ENCODE measurements at places on chromosomes 13 and 19.

- no peak for DNase-seq
Observed at GRCh38 chr19:14300303-14300702, 80.9 kb upstream of the ADGRE5 start.

- DNase-seq, result no peak
Observed at GRCh38 chr19:10158485-10158884, 36.3 kb downstream of the DNMT1 start.

DNA sequence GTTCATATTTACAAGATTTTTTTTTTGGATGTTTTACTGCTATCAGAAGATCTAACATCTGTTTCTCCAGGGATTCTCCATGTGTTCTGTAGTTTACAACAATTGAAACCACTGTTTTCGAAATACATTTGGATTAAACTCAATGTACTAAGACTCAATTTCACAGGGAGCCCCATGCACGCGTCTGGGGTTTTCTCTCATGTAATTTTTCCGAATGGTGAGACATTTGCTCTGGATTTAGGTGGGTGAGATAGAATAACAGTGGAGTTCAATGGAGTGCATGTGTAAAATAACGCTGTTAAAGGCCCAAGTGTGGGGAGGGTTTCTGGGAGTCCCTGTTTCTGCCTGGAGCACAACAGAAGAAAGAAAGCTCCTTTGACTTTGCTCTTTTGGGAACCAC lies 330.3 kb downstream of the TSHZ3 start:
- no peak for DNase-seq

GRCh38 chr13:60869941-60870613 lies 473.1 kb downstream of the TDRD3 start:
- no peak for DNase-seq

- no peak for DNase-seq
Observed at GRCh38 chr13:71701741-71702140, 165.3 kb downstream of the DACH1 start.

GRCh38 chr13:22451327-22451741 lies 729.4 kb upstream of the SGCG start:
- no peak for DNase-seq

GRCh38 chr13:23751195-23751594 lies 138.0 kb downstream of the MIPEP start:
- no peak for DNase-seq

GRCh38 chr13:33228648-33229445 lies 56.7 kb downstream of the STARD13 start:
- DNase-seq, result no peak

DNA sequence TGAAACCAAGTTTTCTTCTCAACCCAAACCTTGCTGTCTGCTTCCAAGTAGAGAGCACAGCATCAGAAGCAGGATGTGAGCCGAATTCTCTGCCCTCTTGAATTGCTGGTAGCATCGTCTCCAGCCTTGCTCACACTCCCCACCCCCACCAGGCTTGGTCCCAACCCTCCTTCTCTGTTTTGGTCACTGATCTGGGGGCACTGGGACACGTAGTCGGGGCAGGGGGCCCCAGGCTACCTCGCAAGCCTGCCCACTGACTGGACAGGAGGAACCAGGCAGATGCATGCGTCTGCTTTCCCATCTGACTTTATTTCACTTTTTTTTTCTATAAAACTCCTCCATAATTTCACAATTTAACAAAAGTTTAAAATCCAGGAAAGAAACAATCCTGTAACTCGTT lies 69.7 kb downstream of the MLLT1 start:
- no peak for DNase-seq

DNA sequence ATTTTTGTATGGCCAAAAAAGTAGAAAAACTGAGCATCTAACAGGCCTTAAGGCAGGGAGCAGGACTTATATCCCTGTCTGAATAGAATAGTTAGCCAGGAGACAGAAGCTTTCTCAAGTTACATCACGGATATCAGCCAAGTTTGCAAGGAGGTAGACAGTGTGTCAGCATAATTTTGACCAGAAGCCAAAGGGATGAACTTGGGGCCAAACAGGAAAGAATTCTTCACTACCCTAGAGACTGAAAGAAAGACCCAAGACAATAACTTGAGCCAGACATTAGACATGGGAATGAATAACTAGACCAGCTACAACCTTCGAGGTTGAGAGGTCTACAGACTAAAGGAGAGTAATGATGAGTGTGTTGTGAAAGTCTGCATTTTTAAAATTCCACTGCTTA lies 48.1 kb upstream of the PCDH9 start:
- DNase-seq, result no peak

DNA sequence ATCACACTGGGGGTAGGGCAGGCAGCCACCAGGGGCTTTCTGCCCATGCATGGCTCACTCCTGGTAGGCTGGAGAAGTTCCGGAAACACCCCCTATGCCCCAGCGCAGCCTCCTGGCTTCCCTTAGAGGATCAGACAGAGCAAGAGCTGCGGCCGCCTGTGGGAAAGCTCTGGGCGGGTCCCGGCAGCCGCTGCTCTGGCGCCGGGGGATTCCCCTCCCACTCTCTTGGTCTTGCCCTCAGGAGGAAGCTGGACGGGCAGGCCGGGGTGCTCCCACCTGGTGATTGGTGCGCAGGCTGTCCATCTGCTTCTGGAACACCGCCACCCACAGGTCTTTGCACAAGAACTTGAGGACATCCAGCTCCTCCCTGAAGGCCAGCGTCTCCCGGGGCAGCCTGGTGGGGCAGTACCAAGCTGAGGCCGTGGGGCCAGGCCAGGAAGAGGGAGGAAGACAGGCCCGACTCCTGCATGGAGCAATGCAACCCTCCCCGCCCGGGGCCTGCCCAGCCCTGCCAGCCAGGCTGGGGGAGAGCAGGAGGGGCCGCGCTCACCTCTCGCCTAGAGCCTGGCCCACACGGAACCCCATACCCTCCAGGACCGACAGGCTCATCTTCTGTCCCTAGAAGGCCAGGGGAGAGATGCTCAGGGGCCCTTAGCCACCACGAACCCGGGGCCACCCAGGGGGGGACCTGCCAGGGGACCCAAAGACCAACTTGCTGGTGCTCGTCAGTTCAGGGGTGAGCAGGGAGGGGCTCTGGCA lies 4.0 kb upstream of the NKPD1 start:
- no peak for DNase-seq

DNA sequence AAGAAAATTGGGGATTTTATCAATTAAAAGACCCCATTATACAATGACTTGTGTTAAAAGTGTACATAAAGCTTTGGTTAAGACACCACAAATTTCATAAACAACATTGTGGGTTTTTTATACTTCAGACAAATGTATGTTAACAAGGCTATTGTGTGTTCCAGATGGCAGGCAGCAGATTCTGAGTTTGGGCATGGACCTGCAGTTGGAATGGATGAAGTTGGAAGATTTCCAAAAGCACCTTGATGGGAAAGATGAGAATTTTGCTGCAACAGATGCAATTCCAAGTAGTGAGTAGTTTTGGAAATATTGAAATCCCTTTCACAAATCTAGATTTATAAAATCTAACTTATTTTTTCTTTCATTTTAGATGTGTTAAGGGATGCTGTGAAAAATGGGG lies 25.4 kb downstream of the MPHOSPH8 start:
- no peak for DNase-seq

DNA sequence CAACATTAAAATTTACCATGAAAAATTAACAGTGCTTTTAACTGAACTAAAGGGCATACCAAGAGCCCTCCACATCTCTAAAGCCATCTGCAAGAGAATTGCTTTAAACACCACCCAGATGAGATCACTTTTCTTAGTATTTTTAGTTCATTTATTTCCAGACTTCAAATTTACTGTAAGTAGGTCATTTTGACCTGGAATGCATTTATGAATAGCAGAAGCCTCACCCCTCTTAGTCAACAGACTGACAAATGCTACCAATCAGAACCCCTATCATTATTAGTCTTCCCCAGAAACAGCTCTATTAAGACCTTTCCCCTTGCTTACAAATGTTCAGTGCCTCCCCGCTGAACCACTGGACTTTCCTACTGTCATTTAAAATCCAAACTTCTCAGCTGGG lies 27.3 kb downstream of the RUBCNL start:
- no peak for DNase-seq

DNA sequence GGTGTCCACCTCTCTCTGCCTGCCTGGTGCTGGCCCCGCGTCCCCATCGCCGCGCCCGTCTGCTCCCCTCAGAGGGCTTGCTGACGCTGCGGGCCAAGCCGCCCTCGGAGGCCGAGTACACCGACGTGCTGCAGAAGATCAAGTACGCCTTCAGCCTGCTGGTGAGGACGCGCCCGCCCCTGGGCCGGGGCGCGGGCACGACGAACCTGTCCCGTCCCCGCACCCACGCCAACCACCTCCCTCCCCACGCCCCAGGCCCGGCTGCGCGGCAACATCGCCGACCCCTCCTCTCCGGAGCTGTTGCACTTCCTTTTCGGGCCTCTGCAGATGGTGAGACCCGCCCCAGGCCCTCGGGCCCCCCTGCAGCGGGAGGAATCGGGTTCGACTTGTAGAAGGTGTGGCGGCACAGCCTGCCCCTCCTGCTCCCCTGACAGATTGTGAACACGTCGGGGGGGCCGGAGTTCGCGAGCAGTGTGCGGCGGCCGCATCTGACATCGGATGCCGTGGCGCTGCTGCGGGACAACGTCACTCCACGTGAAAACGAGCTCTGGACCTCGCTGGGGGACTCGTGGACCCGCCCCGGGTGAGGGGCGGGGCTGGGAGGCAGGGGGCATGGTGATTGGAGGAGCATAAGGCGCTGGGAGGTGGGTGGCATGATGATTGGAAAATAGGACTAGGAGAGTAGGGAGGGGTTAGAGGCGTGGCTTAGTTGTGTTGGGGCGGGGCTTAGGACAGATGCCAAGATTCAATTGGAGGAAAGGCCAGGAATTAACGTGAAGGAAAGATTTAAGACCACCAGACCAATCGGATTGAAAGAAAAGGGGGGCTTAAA lies 6.6 kb downstream of the EPS8L1 start:
- no peak for DNase-seq

DNA sequence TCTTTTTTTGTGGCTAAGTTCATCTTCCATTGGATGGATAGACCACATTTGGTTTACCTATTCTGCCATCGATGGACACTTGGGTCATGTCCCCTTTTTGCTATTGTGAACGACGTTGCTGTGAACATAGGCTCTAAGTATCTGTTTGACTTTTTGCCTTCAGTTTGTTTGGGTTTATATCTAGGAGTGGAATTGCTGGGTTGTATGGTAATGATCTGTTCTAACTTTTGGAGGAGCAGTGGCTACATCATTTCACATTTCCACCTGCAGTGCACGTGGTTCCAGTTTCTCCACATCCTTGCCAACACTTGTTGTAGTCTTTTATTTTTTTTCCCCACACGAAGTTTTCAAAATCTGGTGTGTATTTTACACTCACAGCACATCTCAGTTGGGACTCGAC lies 21.7 kb downstream of the BICRA start:
- DNase-seq, result no peak
